ENCODE measurements at places on chromosomes 2 and 18. TPM values are rescaled to one million over a fixed set of nuclear protein-coding genes. Genes with fewer than 3 reads are reported as not detected.

The RUFY4 gene
- total RNA-seq: 0.44 TPM

The BCL2L11 gene
- total RNA-seq: 18.9 TPM

The SERPINB8 gene
- total RNA-seq: 2.9 TPM

The CNDP1 gene
- total RNA-seq: 0.29 TPM

GRCh38 chr2:45651415-45652089 is at the start of gene PRKCE:
TSS of gene PRKCE (plus strand) at chr2:45651675.
- H3K27ac ChIP-seq: no peak within 1 kb of the TSS
- H3K4me1 ChIP-seq: no peaks in the 10 kb centered on the region
- peak within 1 kb of the TSS; percentile 92 for H3K4me3 ChIP-seq
- peak; percentile 39 for DNase-seq
- H3K27me3 ChIP-seq: peaks cover 45% of the 10 kb centered on the region

- peak; percentile 22 for DNase-seq
- H3K4me1 ChIP-seq: no peaks in the 10 kb centered on the region
- no peaks in the 10 kb centered on the region for H3K36me3 ChIP-seq
- no peaks in the 10 kb centered on the region for H3K27me3 ChIP-seq
Observed at GRCh38 chr2:109194620-109194937, 65.6 kb downstream of the SH3RF3 start.

DNA sequence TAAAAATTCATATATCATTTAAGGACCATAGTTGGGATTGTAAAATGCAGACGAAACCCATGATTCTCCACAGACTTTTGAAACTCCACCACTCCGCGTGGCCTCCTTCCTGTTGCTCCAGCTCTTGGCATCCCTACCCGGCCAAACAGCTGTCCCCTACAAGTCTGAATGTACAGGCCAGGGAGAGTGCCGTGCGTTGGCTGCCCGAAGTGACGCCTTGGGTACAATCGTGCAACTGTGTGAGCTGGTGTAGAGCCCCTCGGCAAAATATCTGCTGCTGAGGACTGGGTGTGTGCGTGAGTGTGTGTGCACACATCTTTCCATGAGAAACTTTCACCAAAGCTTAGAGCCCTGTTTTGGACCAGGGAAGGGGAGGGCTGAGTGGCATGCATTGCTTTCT is 43.8 kb upstream of the ZNF516 start:
- H3K36me3 ChIP-seq: no peaks in the 10 kb centered on the region
- H3K27ac ChIP-seq: no peak overlapping the region
- H3K27me3 ChIP-seq: no peaks in the 10 kb centered on the region
- no peak overlapping the region for H3K4me3 ChIP-seq

- H3K27me3 ChIP-seq: no peaks in the 10 kb centered on the region
- H3K27ac ChIP-seq: no peak overlapping the region
- H3K4me1 ChIP-seq: no peaks in the 10 kb centered on the region
- DNase-seq: no peak
- no peak overlapping the region for H3K4me3 ChIP-seq
Observed at GRCh38 chr18:8044004-8044403, 476.9 kb downstream of the PTPRM start.

DNA sequence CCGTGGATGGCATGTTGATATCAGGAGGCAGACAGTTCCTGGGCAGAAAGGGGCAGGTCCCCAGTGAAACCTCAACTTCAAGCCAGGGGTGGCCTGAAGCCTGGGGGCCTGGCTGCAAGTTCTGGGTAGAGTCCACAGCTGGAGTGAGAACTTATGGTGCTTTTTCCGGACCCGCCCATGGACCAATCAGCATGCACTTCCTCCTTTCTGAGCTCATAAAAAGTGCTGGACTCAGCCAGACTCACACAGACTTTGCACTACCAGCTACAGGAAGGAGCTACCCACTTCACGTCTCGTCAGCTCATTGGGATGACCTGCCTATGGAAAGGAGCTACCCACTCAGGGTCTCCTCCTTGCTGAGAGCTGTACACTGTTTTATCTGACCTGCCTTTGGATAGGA is 183.1 kb upstream of the MC4R start:
- no peak overlapping the region for H3K27ac ChIP-seq
- no peaks in the 10 kb centered on the region for H3K36me3 ChIP-seq
- DNase-seq: no peak
- H3K4me3 ChIP-seq: no peak overlapping the region

- H3K36me3 ChIP-seq: no peaks in the 10 kb centered on the region
- H3K4me1 ChIP-seq: no peaks in the 10 kb centered on the region
- no peak overlapping the region for H3K27ac ChIP-seq
- no peak for DNase-seq
- no peak overlapping the region for H3K4me3 ChIP-seq
Observed at GRCh38 chr18:78480262-78481054, 499.2 kb upstream of the SALL3 start.

- no peaks in the 10 kb centered on the region for H3K4me1 ChIP-seq
- H3K4me3 ChIP-seq: no peak overlapping the region
- H3K27ac ChIP-seq: no peak overlapping the region
- no peaks in the 10 kb centered on the region for H3K27me3 ChIP-seq
Observed at GRCh38 chr18:68843473-68844089, 45.7 kb downstream of the CCDC102B start.

GRCh38 chr18:8140841-8141501 is 468.3 kb upstream of the RAB12 start:
- no peak for DNase-seq
- no peaks in the 10 kb centered on the region for H3K4me1 ChIP-seq
- no peak overlapping the region for H3K27ac ChIP-seq
- H3K4me3 ChIP-seq: no peak overlapping the region

DNA sequence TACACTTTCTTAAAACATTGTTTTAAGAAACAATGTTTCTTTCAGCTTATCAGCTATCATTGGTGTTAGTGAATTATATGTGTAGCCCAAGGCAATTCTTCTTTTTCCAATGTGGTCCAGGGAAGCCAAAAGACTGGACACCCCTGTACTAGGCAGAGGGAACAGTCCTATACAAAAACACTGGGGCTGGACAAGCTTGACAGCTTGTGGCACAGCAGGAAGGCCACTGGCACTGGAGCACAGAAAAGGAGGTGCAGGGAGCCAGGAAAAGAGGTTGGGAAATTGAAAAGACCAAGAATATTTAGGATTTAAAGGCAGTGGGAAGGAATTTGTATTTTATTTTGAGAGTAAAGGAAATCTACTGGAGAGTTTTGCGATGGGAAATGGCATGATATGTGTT is 47.7 kb downstream of the SRD5A2 start:
- H3K27ac ChIP-seq: no peak overlapping the region
- no peaks in the 10 kb centered on the region for H3K4me1 ChIP-seq
- no peaks in the 10 kb centered on the region for H3K27me3 ChIP-seq
- no peak for DNase-seq
- H3K36me3 ChIP-seq: no peaks in the 10 kb centered on the region

GRCh38 chr2:81247648-81248047 is 943.1 kb upstream of the LRRTM1 start:
- H3K36me3 ChIP-seq: no peaks in the 10 kb centered on the region
- H3K4me1 ChIP-seq: no peaks in the 10 kb centered on the region
- DNase-seq: no peak
- no peak overlapping the region for H3K27ac ChIP-seq
- H3K4me3 ChIP-seq: no peak overlapping the region

DNA sequence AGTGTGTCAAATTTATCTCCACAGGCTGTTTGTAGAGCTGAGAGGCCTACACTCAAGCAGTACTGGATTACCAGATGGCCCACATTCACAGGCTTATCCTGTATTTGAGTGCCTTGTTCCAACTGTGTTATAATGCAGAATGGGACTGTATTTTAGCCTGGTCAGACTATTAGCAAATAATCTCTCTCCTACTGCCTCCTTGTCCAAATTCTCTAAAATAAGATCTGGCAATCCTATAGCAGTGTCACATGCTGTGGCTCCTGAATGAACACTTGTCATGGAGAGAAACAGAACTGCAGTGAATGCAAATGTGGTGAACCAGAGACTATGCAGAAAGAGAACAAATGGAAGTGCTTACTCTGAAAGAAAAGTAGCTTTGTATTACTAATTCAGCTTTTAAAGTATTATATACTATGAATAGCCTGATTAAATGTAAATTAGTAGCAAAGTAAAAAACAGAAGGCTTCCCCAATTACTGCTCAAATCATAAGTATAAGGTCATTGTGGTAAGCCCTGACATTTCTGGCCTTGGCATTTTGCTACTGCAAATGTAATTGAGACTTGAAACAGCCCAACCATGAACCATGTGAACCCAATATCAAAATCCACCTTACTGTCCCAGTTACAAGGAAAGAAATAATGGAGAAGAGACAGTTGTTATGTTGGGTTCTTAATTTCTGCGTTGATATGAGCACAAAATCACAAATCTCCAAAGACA is 80.0 kb downstream of the MAP4K3 start:
- H3K27me3 ChIP-seq: no peaks in the 10 kb centered on the region
- peaks cover 60% of the 10 kb centered on the region for H3K36me3 ChIP-seq
- peaks cover 3% of the 10 kb centered on the region for H3K4me1 ChIP-seq
- H3K27ac ChIP-seq: peak overlapping the region; percentile 40

GRCh38 chr2:25377822-25378421 is 36.2 kb upstream of the DNMT3A start:
- H3K36me3 ChIP-seq: peaks cover 7% of the 10 kb centered on the region
- no peaks in the 10 kb centered on the region for H3K27me3 ChIP-seq
- peak; percentile 30 for DNase-seq
- H3K4me1 ChIP-seq: no peaks in the 10 kb centered on the region
- H3K27ac ChIP-seq: no peak overlapping the region

GRCh38 chr18:46176001-46176400 is 71.8 kb downstream of the HAUS1 start:
- no peaks in the 10 kb centered on the region for H3K27me3 ChIP-seq
- H3K4me3 ChIP-seq: no peak overlapping the region
- H3K27ac ChIP-seq: no peak overlapping the region
- H3K36me3 ChIP-seq: no peaks in the 10 kb centered on the region
- no peak for DNase-seq

- no peak for DNase-seq
- no peaks in the 10 kb centered on the region for H3K36me3 ChIP-seq
Observed at GRCh38 chr2:159157361-159158209, 128.9 kb downstream of the WDSUB1 start.

GRCh38 chr2:3343012-3343411 is 34.6 kb downstream of the EIPR1 start:
- DNase-seq: no peak
- H3K36me3 ChIP-seq: peaks cover 29% of the 10 kb centered on the region
- H3K27ac ChIP-seq: no peak overlapping the region
- H3K4me1 ChIP-seq: no peaks in the 10 kb centered on the region
- no peaks in the 10 kb centered on the region for H3K27me3 ChIP-seq

GRCh38 chr18:46291149-46291548 is 187.0 kb downstream of the HAUS1 start:
- peaks cover 8% of the 10 kb centered on the region for H3K4me1 ChIP-seq
- no peaks in the 10 kb centered on the region for H3K36me3 ChIP-seq
- H3K27me3 ChIP-seq: no peaks in the 10 kb centered on the region

DNA sequence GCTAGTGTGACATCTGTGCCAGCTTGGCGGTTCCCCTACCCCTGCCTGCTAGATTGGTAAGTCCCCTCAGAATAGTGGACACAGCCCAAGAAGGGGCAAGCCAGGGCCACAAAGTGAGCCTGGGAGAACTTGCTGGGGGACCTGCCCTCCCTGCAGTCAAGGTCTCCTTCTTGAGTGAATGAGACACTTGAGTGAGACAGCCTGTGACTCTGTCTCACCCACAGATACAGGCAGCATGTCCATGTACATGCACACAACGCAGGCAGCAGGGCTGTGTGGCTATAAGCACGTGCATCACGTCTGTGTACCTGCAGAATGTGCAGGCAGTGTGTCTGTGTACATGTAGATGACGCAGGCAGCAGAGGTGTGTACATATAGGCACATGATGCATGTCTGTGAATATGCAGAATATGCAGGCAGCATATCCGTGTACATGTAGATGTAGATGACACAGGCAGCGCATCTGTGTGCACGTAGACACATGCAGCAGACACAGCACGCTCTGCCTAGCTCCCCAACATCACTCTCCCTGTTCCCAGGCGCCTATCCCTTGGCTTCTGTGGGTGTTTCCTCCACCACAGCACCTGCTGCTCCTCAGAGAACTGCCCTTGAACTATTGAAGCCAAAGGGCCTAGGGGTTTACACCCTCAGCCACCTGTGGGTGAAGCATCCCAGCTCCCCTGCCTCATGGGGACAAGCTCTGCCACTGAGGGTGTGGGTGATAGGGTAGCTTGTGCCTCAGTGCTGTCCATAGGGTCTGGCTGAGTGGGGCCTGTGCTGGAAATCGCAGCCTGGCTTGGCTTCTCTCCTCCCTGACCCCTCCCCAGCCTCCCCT is 147.2 kb upstream of the TWIST2 start:
- DNase-seq: no peak
- no peak overlapping the region for H3K27ac ChIP-seq
- H3K4me3 ChIP-seq: no peak overlapping the region
- no peaks in the 10 kb centered on the region for H3K36me3 ChIP-seq

- DNase-seq: peak; percentile 55
- peaks cover 5% of the 10 kb centered on the region for H3K36me3 ChIP-seq
- peak overlapping the region; percentile 95 for H3K4me3 ChIP-seq
- no peaks in the 10 kb centered on the region for H3K4me1 ChIP-seq
- H3K27me3 ChIP-seq: no peaks in the 10 kb centered on the region
Observed at GRCh38 chr2:32061973-32062861, 1.1 kb upstream of the SPAST start.

GRCh38 chr2:128414351-128414750 is 95.7 kb upstream of the HS6ST1 start:
- no peak overlapping the region for H3K27ac ChIP-seq
- peak; percentile 25 for DNase-seq
- H3K4me3 ChIP-seq: no peak overlapping the region
- no peaks in the 10 kb centered on the region for H3K27me3 ChIP-seq
- no peaks in the 10 kb centered on the region for H3K4me1 ChIP-seq

DNA sequence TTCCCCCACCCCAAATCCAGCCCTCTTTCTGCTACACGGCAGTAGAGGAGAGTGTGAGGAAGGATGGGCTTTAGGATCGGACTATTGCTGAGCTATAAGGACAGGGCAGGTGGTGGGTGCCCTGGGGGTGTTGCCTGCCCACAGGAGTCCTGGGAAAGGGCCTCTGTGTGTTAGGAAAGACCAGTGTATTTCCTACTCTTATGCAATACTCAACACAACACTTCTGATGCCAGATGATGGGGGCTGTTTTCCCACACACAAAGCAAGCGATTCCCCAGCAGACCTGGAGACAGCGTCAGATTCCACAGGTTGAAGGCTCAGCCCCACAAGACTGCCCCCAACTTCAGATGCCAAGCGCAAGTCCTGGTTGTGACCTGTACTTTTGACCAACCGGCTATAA is 91.0 kb upstream of the LCLAT1 start:
- H3K36me3 ChIP-seq: no peaks in the 10 kb centered on the region
- no peak for DNase-seq
- H3K27me3 ChIP-seq: no peaks in the 10 kb centered on the region
- H3K4me1 ChIP-seq: no peaks in the 10 kb centered on the region
- H3K27ac ChIP-seq: no peak overlapping the region
